Left cardiac atrium (tissue), 4 donors: ENCODE measurements at places on chromosomes 3 and 15. TPM values are rescaled to one million over a fixed set of nuclear protein-coding genes. Genes with fewer than 3 reads are reported as not detected.
A peak's percentile ranks its signal among the peaks of the same experiment; 100 is the strongest.

DNA sequence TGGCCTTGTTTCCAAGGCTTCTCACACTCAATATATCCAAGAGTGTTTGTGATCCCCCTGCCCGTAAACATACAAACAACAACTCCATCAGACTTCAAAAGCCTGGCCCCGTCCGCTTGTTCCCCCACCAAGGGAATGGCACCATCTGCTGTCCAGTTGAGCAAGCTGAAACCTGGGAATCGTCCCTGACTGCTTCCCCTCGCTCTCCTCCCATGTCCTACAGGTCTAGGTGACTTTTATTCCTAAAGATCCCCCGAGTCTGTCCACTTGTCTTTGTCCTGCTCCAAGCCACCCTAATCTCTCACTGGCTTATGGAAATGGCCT lies 27.9 kb upstream of the FAM174B start:
- no peak for DNase-seq

GRCh38 chr3:135458541-135459322 lies 506.8 kb upstream of the PPP2R3A start:
- no peak for DNase-seq

DNA sequence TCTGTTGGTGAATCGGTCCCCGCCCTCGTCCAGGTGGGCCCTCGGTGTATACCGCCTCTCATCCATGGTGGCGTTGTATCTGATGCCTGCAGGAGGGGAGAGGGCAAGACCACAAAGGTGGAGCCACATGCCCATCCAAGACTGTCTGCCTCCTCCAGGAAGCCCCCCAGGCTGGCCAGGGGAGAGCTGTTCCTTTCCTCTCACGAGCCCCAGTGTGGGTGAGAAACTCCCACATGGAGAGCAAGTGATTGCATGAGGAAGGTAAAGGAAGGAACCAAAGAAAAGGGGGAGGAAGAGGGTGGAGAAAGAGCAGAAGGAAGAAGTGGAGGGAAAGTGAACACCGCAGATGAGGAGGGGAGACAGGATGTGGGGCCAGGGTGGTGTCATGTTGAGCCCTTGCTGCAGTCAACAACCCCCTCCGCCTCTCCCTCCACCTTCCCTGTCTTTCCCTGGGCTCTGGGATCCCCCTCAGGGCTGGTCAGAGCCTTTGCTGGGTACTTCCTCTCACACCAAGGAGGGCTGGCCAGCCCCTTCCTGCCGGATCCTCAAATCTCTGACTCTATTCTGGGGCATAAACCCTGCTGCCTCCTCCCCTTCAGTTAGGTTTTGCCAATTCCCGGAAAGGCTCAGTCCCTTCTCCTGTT lies 49.3 kb downstream of the FEM1B start:
- DNase-seq: no peak

GRCh38 chr3:129439226-129439816 lies 427 bp downstream of the MBD4 start:
- DNase-seq: peak; percentile 53

LIPH gene
- 0.13 TPM for total RNA-seq

DNA sequence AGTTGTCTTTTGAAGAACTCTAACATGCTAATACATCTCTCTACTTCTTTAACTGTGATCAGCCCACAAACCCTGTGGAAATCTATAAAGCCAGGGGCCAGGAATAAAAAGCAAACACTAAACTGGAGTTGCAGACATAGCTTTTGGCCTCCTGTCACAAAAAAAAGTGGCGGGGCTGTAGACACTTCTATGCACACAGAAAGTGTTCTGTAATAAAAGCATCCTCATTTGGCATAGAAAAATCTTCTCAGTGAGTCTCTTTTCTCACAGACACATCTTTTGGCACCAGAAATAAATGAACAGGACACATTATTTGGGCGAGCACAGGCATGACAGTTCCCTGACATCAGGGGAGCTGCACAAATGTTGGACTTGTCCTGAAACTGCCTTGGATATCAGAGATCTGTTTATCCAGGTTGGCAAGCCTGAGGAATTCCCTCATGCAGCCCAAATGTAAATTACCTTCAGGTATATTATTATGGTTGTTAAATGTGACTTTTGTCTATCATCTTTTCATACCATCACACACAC lies 355.4 kb downstream of the FGF12 start:
- DNase-seq: no peak

TM4SF4 gene
- total RNA-seq: not detected

DNA sequence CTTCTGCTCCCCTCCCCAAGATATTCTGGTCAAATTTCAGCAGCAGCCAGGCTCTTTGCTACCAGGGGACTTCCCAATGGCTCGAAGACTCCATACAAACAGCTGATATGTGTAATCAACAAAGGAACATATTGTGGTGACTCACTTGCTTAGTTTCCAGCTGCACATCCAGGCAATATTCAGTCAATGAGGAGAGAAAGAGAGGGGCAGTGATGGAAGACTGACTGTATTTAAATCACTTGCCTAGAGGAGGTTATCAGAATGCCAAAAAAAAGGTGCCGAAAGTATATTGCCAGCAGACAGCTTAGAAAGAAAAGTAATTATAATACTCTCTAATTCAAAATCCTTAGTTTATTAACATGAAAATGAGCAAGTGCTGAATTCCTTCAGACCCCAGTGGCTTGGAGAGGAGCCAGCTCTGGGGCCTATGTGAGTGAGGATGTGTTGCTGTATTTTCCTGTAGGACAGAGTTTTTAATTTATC lies 236.5 kb downstream of the LRTM1 start:
- no peak for DNase-seq

DNA sequence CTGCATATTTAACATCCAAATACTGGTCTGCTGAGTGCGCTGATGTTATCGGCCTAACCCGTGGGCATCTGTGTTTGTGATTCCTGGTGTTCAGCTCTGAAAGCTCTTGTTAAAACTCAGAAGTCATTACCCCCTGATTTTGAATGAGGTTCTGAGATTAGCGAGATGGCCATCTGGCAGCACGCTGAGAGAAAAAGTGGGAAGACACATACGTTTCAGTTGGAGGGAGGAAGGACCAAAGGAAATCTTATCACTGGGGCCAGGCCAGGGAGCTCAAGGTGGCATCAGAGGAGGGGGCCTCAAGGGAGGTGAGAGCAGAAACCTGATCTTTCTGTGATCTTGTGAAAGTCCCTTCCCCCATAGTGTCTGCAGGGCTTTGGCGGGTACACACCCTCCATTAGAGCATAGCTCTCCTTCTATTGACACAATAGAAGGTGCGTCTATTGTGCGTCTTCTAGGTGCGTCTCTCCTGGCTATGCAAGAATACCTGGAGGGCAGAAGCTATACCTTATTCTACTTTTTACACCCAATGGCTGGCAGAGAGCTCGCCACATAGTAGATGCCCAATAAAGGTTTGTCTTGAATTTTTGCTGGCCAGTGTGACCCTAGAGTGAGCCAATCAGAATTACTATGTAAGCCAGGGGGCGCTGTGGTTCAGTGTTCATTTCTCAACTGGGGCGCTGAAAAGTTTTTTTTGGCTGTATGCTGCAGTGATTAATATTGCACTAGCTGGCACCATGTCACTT lies 182.4 kb downstream of the SHQ1 start:
- DNase-seq: peak; percentile 40

GRCh38 chr3:119292666-119293065 lies 1.5 kb upstream of the ARHGAP31 start:
- no peak for DNase-seq

- no peak for DNase-seq
Measured at GRCh38 chr15:49750553-49750952, 129.7 kb downstream of the DTWD1 start.
